ENCODE measurements at places on chromosomes 2 and 18. TPM values are rescaled to one million over a fixed set of nuclear protein-coding genes. Genes with fewer than 3 reads are reported as not detected.
A peak's percentile ranks its signal among the peaks of the same experiment; 100 is the strongest.

MAP3K19 gene
- not detected for total RNA-seq

CDH2 gene
- total RNA-seq, result 90.6 TPM

NDUFS1 gene
- 169 TPM for total RNA-seq

IL36A gene
- not detected for total RNA-seq

UBE2F gene
- 87.1 TPM for total RNA-seq

RAX gene
- total RNA-seq, result not detected

FBXO15 gene
- total RNA-seq, result 0.63 TPM

ELMOD3 gene
- 7.5 TPM for total RNA-seq

GRCh38 chr18:61917818-61918217 lies 25.0 kb upstream of the RNF152 start:
- no peak for DNase-seq

DNA sequence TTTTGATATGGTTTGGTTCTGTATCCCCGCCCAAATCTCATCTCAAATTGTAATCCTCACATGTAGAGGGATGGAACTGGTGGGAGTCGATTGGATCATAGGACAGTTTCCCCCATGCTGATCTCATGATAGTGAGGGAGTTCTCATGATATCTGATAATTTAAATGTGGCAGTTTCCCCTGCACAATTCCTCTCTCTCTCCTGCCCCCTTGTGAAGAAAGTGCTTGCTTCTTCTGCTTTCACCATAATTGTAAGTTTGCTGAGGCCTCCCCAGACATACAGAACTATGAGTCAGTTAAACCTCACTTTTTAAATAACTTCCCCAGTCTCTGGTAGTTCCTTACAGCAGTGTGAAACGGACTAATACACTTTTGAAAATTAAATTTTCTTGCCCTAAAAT lies 12.3 kb upstream of the KCNJ3 start:
- DNase-seq, result no peak

DNA sequence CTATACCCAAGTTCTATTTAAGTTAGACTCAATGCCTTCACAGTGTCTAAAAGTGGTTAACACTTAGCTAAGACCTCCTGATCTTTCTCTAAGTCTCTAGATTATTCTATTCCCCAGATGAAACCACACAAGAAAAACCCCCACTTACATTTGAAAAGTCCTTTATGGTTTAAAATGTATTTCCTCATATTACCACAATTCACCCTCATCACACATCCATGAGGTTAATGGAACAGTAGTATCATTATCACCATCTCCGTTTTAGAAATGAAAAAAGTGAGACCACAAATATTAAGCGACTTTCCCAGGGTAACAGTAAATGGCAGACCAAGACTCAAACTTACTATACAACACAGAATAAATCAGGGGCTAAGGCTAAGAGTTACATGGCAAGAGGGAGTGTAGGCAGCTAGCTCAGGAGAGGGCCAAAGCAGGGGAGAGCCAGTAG lies 28.6 kb downstream of the EPG5 start:
- no peak for DNase-seq

GRCh38 chr2:72145289-72145657 lies 2.4 kb downstream of the CYP26B1 start:
- peak; percentile 63 for DNase-seq

- DNase-seq, result no peak
These were observed 61.1 kb upstream of the UGP2 start for GRCh38 chr2:63780518-63781155.

- DNase-seq, result no peak
These were observed 285.3 kb upstream of the ZSWIM2 start for GRCh38 chr2:187134306-187134705.

DNA sequence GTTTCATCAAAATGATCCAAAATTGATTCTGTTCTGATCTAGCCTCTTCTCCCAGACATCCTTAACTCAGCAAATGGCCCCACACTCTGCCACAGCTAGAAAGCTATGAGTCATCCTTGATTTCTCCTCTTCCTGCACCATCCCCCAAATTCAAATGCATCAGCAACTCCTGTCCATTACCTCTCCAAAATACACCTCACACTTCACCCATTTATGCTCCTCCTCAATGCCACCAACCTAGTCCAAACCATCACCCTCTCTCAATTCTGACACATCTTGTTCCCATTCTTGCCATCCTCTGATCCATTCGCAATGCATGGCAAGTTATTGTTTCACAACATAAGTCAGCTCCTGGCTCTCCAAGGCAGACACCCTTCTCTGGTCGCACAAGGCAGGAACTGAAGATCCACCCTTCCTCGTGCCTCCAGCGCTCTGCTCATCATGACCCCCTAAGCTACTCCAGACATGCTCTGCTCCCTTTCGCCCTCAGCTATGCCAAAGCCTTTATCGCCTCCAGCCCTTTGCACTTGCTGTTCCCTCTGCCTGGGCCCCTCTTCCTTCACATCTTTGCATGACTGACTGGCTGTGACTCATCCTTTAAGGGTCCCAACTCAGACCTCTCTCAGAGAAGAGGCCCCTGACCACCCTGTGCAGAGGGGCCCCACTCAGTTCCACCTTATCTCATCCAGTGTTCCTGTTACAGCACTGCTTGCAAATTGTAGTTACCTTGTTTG lies 83.6 kb downstream of the MREG start:
- peak; percentile 33 for DNase-seq

DNA sequence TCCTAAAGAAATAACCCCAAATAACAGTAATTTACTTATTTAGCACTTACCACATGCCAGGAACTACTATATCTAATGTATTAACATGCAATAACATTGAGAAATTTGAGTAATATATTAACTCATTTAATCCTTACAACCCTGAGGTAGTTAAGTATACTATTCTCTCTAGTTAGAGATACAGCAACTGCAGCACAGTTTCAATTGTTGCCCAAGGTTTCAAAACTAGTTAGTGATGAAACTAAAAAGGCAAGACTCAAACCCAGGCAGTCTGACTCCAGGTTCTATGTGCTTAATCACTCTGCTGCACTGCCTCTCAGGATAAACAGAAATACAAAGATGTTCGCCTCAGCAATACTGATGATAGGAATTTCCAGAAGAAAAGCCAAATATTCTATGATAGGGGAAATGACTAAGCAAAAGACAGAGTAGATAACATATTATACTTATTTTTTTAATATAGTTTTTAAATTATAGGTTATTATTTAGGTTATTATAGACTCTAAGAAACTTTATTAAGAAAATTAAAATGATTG lies 88.0 kb downstream of the SS18 start:
- DNase-seq, result no peak

DNA sequence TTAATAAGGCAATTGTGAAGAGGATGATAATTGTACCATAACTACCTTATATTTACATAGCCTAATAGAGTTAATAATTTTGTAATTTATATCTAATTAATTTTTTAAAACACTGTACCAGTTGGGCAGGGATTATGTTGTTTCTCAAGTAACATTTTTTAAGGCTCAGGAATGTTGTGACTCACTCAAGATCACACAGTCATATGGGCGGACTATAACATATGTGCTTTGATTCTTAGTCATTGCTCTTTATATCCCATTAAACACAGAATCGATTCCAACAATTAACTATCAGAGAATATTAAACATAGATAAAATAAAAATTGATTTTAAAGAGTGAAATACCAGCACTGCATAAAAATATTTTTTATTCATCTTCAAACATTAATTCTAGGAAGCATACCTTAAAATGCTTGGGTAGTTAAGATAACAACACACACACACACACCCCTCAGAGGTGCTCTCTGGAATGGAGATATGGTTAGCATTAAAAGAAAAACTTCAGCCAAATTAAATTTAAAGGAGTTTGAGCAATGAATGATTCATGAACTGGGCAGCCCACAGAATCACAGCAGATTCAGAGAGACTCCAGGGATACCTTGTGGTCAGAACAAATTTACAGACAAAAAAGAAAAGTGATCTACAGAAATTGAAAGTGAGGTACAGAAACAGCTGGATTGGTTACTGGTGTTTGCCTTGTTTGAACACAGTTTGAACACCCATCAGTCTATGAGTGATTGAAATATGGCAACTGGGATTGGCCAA lies 869.4 kb upstream of the ID2 start:
- no peak for DNase-seq

- no peak for DNase-seq
These were observed 431.5 kb downstream of the RNF144A start for GRCh38 chr2:7348761-7349160.

GRCh38 chr2:68832233-68832869 lies 38.8 kb downstream of the BMP10 start:
- peak; percentile 55 for DNase-seq

DNA sequence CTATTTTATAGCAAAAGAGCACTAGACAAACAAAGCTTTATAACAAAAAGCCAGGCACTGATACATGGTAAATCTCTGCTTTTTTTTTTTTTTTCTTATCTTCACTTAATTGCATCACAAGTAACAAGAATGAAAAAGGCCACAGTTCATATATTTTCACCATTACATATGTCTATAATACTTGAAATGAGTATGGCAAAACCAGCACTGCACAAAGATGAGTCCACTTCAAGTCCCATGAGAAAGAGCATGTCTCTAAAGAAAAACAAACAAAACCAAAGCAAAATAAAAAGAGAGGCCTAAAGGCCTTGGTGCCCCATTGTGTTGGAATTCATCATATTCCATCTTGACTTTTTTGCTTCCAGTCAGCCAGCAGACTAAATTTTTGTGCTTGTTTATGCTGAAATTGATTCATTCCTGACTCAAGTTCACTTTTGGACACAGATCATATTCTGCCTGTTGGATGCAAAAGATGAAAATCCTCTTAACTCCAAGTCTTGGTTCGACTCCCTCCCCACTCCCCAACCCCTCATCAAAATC lies 264.9 kb upstream of the CCDC68 start:
- no peak for DNase-seq

GRCh38 chr18:50859793-50860555 lies 18.9 kb upstream of the ME2 start:
- DNase-seq, result no peak

GRCh38 chr18:77131100-77131651 lies 1.4 kb downstream of the MBP start:
- no peak for DNase-seq

GRCh38 chr2:149702571-149702970 lies 115.0 kb upstream of the MMADHC start:
- no peak for DNase-seq

DNA sequence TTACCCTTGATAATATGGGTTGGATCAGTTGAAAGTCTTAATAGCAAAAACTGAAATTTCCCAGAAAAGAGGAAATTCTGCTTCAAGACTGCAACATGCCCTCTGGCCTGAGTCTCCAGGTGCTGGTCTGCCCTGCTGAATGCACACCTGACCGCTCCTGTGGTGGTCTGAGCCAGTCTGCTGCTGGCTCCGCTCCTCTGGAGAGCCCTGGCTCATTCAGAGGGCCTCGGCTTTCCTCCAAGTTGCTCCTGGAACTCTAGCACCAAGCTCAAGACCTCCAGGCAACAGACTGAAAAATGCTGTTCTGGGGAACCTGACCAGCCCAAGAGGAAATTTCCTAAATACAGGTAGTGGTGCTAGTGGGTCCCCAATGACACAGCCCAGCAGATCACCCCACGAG lies 64.8 kb downstream of the DIPK1C start:
- DNase-seq, result no peak

DNA sequence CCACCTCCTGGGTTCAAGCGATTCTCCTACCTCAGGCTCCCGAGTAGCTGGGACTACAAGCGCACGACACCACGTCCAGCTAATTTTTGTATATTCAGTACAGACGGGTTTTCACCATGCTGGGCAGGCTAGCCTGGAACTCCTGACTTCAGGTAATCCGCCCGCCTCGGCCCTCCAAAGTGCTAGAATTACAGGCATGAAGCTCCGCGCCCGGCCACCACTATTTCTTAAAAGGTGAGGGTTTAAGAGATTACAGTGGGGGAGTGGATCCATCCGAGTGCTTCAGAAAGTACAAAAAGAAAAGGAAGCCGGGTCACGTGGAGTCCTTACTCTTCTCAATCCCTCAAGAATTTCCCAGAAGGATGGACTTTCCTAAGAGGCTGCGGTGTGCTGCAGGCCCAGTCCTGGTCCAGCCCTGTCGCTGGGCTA lies 146.9 kb downstream of the ANKRD44 start:
- no peak for DNase-seq

DNA sequence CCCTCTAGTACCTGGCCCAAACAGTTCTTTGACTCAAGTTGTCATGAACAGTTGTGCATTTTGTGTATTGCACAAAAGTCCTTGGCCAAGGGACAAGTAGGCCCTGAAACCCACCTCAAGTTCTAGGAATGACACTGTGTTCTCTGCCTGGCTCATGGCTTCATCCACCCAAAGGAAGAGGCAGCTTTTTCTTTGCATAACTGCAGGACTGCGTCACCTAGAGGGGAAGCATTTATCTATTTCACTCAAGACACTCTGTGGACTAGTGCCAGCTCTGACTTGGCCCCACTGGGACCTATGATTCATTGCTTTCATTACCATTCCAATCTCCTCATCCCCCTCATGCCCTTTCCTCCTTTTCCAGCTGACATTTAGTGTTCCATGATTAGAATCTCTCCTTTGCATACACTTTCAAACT lies 119.3 kb upstream of the SIX2 start:
- DNase-seq, result peak; percentile 97

DNA sequence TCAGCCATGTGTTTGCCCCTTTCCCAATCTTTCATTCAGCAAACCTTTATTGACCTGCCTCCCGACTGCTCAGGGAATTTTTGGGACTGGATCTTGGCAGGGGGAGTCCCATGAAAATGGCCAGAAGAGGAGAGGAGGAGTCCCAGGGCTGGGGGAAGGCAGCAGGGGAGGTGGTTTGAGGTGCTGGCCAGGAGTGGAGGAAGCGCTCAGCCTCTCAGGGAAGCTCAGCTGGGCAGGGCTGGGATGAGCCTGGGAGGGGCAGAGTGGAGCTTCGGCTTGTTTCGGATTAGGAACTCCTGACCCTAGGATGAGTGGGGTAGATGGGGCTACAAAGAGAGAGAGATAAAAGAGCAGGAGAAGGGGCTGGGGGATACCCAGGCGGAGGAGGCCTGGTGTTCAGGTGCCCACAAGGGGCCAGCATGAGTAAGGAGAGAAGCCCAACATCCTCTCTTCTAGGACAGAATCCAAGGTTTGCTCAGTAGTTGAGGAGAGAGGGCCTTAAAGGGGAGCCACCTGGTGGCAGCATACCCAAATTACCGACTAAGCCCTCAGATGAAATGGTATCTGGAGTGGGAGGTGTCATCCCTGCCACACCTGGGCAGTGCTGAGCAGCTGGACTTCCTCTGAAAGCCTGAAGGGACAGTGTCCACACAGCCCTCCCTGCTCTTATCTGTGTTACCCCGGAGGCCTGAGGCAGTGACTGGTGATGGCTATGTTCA lies 91.1 kb downstream of the INHBB start:
- DNase-seq, result peak; percentile 27

DNA sequence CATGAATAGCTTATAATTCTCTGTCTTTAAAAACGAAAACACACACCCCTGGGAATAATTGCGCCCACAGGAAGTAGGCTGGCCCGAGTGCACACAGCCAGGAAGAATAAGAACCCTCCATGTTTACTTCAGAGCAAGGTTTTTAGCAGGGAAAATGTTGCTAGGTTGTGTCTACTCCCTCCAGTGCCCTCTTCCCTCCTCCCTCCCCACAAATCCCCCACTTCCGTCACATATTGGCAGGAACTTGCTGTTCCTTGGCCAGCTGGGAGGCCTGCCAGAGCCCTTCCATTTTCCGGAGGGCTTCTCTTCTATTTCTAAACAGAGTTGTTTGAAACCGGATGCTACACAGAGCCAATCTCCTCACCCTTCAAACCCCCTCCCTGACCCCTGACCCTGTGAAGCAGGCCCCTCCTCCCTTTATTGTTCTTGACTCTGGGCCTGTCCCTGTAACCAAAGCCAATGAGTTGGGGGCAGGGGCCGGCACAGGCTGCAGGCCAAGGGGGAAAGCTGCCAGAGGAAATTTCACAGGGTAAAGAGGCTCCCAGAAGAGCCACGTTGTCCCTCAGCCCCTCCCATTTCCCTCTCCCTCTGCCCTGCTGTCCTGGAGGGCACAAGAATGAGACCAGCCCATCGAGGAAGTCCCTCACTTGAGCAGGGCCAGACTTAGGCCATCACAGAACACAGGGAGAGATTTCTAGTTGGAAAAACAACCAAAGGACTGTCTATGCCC lies 49.8 kb upstream of the LGALSL start:
- DNase-seq, result peak; percentile 73
